GM13977 (cell line): ENCODE measurements at places on chromosomes 5 and 9.

- DNase-seq = no peak
These were observed 36.0 kb upstream of the GLIPR2 start for GRCh38 chr9:36100532-36100931.

DNA sequence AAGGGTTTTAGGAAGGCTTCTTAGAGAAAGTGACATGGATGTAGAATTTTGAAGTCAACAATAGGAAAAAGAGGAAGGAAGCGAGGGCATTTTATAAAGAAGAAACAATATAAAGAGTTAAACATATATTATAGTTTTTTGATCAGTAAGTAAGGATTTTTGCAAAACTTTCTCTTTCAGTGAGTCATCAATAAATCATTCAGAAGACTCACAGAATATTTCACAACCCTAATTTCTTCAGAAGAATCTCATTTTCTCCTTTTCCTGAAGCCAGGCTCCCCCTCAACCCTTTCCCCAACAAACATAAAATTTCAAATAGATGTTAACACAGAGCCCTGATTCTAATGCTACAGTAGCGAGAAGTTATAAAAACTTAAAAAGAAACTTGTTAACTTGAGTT is 4.3 kb upstream of the COX7C start:
- no peak for DNase-seq

DNA sequence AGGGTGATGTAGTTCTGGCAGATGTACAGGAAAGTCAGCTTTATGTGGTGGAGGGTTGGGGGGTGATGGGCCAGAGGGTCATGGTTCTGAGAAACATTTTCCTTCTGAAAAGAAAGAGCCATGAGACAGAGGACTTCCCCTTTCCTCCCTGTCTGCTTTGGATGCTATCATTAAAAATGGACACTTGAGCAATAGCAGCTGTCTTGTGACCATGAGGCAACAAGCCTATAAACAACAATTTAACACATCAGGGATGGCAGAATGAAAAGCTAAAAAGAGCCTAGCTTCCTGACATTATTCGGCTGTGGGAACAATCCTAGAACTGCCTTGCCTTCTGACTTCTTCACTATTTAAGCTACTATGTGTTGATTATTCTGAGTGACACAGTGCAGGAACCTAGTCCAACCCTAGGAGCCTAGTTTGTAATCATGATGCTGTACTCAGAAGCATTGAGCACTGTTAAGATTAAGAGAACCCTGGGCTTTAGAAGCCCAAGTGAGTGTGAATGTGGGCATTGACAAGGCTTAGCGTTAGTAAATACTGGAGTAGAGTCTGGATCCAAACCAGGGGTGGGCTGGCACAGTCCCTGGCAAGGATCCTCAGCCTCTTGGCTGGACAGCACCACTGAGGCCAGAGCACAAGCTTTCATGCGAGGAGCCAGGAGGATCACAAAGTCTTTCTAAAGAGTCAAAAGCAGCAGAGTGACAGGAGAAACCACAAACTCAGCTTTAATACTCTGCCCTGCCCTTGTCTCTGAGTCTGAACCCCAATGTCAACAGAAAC is 178.5 kb upstream of the EGFLAM start:
- DNase-seq = no peak

GRCh38 chr5:112413611-112414010 is 5.5 kb downstream of the EPB41L4A start:
- no peak for DNase-seq

- no peak for DNase-seq
These were observed 11.8 kb upstream of the MRNIP start for GRCh38 chr5:179870403-179870903.

DNA sequence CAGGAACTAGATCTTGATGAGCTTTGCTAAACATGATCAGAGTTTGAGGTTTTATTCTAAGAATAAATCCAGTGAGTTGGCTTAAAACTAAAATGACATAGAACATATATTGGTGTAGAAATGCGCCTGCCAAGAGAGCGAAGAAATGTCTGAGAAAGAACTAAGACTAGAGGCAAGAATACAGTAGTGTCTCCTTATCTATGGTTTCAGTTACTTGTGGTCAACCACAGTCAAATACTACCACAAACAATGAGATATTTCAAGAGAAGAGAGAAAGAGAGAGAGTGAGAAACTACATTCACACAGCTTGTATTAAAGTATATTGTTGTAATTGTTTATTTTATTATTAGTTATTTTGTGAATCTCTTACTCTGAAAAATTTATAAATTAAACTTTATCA is 254.4 kb upstream of the CDH10 start:
- no peak for DNase-seq

DNA sequence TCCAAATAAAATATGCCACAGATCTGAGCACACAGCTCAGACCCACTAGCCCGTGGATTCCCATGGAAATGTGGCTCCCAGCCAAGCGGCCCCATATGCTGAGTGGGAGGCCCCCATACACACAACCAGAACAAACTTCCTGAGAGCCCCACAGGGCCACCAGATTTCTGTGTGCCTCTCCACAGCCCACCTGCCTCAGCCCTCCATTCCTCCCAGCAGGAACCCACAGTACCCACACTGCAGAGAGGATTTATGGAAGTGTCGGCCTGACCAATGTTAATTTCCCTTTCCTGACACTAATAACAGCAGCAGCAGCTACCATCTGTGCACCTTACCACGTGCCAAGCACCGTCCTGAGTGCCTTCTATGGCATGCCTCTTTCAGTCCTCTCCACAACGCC is 99.3 kb upstream of the SPOCK1 start:
- no peak for DNase-seq

DNA sequence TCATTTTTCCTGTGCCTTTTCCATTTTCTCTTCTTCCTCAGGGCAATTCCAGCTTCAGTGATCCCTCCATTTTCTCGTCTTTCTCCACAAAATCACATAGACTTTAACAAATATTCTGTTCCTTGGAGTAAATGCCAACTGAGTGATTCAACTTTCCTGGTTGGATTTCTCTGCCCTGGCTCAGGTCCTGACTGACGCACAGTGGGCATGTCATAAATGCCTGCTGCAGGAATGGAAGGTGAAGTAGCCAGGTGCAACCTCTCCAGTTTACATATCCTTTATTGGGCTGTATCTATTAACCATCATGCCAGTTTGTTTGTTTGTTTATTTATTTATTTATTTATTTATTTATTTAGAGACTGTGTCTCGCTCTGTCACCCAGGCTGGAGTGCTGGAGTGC is 95.1 kb downstream of the MEF2C start:
- DNase-seq = no peak

- no peak for DNase-seq
These were observed 54.4 kb downstream of the KCNV2 start for GRCh38 chr9:2771661-2772060.

- no peak for DNase-seq
These were observed 16.1 kb upstream of the FAM174A start for GRCh38 chr5:100519075-100519474.

- DNase-seq = peak; percentile 72
These were observed 185.9 kb downstream of the MSX2 start for GRCh38 chr5:174910245-174910737.

DNA sequence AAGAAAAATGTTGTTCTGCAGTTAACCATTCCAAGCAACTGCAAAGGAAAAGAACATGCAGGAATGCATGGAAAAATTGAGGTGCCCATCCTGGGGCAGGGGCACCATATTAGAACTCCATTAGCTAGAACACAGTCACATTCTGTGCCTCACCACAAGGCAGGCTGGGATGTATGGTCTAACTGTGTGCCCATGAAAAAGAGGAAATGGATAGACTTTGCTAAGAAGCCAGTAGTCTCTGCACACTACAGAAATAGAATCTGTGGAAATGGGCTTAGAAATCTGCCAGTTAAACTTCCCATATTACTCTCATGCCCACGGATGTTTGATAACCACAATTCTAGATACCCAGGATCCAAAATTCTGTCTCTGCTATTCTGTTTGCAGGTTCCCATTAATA is 423.8 kb upstream of the SMARCA2 start:
- no peak for DNase-seq

DNA sequence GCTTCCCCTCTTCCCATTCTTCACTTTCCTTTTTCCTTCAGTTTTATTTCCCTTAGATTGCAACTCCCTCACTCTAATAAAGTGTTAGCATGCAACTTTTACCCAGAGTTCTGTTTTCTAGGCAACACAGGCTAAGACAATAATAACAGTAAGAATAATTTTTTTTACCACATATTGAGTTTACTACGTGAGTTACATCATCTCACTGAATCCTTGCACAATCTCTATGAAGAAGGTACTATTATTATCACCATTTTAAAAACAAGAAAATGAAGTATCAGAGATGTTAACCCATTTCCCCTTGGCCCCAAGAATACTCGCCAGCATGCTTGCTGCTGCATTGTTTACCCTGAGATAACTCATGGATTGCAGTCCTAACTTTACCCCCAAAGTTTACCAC is 53.7 kb upstream of the SMIM32 start:
- no peak for DNase-seq

- DNase-seq = no peak
These were observed 1.0 kb downstream of the PHPT1 start for GRCh38 chr9:136849960-136850865.

- no peak for DNase-seq
These were observed 122.5 kb downstream of the CETN3 start for GRCh38 chr5:90287036-90287435.

GRCh38 chr5:122757285-122757684 is 17.6 kb upstream of the SNX2 start:
- DNase-seq = no peak

- no peak for DNase-seq
These were observed 56.9 kb upstream of the GGTA1 start for GRCh38 chr9:121556580-121556979.

- DNase-seq = no peak
These were observed 433.0 kb downstream of the DNAH5 start for GRCh38 chr5:13511442-13511841.

GRCh38 chr9:111599092-111599954 is at the start of gene PTGR1:
TSS of gene PTGR1 (minus strand) at chr9:111599647. CDS start at chr9:111597422, 2,225 bp downstream.
- peak; percentile 64 for DNase-seq
